CD4-positive, alpha-beta T cell treated with Interleukin-4 for 4 hours (primary cell): ENCODE measurements at places on chromosomes 2 and 18.

DNA sequence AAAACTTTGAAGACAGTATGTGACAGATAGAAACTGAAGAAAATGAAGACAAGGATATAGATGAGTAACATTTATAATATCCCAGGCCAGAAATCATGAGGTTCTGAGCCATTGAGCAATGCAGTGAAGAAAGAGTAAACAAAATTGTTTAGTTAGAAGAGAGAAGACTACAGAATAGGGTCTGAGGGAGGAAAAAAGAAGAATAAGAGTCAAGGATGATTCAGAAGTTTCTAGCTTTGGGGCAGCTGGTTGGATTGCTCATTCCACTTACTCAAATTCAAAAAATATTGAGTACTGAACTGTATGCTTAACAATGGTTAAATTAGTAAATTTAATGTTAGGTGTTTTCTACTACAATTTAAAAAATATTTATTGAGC, 155.0 kb upstream of the OTX1 start:
- no peak for DNase-seq

- DNase-seq, result no peak
These were observed 7.7 kb downstream of the FBXO15 start for GRCh38 chr18:74139888-74140287.

DNA sequence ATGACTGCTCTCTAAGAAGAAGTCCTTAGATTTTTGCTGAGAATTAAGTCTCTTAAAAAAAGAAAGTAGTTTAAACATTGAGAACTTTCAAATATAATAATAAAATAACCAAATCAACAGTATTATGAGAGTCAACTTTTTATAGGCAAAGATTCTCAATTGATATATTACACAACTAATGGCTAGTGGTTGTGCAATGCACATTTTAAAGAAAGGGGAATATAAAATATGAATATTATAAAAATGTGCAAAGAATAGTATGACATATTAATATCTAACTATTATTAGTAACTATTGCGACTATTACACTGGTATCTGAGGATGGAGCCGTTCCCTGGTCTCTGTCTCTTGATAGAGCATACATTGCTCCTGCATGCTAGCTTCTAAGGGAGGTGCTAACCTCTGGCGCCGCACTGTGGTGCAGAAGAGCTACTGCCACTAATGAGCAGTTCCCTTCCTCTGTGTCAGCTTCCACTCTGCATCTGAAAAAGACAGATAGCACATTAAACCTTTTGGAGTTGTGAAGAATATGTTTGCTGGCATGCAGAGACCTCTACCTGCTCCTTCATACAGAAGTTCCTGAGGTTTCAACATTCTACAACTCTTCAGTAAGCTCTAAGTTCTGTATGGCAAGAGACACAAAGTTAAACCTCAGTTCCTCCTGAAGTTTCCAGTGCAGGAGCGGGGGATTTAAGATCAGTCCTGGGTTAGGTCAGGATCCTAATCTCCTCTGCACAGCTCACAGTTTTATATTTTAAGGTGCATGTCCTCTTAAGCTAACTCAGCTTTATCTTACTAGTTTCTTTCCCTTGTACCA, 3.5 kb upstream of the SLC9A2 start:
- DNase-seq, result peak; percentile 31

GRCh38 chr18:13725566-13726231, 659 bp downstream of the FAM210A start:
- DNase-seq, result peak; percentile 13

DNA sequence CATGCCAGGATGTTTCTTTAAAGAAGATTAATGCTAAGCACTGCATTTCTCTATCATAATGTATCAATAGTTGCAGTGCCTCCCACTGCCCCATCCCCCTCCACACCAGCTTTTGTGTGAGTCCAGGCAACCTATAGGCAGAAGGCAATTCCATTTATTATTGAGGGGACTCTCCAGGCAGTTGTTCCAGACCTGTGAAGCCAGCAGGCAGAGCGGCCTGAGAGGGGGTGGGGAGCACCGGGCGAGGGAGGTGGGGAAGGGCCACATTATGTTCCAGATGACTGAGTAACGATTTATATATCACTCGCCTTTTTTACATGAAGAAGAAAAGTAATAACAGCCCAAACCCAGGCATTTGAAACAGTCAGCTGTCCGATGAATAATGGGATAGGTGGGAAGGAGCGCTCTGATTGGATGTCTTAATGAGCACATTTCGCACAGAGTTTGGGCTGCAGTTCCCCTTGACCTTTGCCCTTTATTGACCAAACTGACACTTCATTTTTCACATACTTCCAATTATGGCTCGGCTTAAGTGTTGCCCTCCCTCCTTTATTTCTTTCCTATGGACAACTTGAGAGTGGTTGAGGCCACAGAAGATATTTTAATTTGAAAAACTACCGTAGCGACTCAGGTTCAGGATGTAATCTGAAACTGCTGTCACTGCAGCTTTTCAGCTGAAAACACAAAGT, 34.4 kb downstream of the MEIS1 start:
- DNase-seq, result no peak

DNA sequence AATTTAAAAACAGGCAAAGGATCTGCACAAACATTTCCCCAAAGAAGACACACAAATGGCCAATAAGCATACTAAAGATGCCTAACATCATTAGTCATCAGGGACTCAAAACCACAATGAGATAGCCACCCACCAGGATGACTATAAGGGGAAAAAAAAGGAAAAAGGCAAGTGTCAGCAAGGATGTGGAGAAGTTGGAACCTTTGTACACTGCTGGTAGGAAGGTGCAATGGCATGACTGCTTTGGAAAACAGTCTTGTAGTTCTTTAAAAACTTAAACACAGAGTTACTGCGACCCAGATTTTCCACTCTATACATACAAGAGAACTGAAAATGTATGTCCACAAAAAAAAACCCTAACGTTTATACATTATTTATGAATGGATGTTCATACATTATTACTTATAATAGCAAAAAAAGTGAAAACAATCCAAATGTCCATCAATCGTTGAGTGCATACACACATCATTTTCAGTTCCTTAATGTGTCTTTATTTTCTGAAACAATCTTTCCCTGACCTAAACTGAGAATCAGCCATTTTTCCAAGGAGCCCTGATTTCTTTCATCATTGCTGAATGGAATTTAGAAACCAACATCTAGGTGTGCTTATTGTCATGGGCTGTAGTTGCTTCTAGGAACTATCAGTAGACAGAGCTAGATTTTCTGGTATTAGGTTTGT, 64.7 kb upstream of the TLK1 start:
- no peak for DNase-seq

- no peak for DNase-seq
These were observed 108.1 kb downstream of the AOX1 start for GRCh38 chr2:200693836-200694470.

DNA sequence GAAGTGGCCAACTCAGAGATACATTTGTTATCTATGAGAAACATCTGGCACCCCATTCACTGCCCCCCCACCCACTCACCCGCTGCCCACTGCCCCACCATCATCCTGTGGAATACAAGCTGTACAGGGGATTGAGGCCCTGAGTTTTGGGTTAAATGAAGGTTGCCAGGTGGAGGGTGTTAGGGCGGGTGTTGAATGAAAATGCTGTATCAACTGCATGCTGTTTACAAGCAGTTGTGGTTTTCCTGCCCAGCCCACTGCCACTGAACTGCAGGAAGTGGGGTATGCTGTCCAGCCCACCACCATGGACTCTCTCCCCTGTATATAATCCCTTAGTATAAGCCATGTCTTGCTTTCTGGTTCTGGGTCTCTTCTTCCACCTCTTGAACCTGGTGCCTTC, 481.9 kb downstream of the METTL4 start:
- DNase-seq, result no peak

- no peak for DNase-seq
These were observed 388.3 kb downstream of the NBAS start for GRCh38 chr2:15172825-15173224.

DNA sequence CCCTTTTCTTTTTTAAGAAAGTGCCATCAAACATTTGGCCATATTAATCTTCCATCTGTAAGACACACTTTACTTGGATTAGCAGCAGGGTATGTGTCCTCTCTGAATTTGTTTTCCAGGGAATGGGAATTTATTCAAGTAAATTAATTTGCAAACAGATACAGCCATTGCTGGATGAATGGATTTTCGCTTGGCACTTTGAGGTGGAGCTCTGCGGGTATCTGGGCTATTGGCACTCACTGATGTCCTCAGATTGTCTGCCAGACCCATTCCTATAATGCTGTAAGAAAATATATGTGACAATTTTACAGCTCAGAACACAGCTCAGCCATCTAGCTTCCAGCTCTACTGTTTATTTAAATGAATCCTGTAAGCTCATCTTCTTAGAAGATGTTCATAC, 201.2 kb upstream of the CDH20 start:
- DNase-seq, result no peak

- no peak for DNase-seq
These were observed 241.7 kb downstream of the EPHA4 start for GRCh38 chr2:221330436-221330835.

DNA sequence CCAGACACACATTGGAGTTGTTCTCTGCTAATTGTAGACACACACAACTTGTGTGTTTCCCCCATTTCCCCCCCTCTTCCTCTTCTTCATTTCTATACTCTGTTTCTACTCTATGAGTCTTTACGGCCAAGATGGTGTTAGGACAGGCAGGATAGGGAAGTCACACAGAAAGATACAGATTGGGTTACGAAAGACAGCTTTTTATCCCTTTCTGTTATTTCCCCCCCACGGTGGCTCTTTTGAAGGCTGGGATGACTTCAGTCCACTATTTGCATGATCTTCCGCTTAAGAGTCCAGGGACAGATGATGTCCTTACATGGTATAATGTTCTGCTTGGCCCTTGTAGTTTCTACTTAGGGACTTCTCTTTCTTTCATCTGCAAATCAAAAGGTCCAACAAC, 1.6 kb upstream of the EMILIN2 start:
- no peak for DNase-seq

- no peak for DNase-seq
These were observed 131.1 kb upstream of the FAM98A start for GRCh38 chr2:33730193-33730592.

DNA sequence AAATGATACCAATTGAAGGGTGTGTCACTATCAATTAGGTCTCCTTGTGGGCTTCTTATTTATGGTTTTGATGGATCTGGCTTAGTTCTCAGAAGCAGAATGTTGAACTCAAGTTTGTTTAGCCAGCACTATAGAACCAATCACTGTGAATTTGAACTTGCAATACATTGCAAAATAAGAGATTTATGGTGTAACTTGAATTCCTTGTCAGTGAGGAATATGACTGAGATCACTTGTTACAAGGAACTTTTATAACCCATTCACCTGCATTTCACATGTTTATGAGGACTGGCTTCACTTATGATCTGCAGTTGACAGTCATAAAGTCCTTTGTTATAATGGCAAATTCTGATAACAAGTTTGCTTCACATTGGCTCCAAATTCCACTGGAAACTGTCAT, 9.8 kb downstream of the GATA6 start:
- DNase-seq, result no peak
